ENCODE measurements at places on chromosomes 12 and 14.

DNA sequence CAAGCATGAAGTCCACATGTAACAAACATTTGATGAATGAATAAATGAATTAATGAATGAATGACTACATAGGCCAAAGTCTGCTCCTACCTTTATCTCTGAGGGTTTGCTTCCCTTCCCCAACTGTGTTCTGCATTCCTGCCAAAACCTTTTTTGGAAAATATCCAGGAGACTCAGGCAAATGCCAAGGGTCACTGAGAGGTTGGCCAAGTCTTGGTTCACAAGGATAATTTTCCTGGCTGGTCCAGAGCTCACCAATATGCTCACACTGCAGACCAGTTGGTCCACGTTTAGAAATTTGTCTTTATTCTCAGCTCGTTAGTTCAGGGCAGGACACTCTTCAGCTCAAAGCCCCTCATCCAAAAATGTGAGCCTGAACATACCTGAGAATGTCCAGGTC, 10.2 kb downstream of the TMEM233 start:
- no peak for DNase-seq

- no peak for DNase-seq
Observed at GRCh38 chr12:122026706-122027333, 5.1 kb downstream of the BCL7A start.

DNA sequence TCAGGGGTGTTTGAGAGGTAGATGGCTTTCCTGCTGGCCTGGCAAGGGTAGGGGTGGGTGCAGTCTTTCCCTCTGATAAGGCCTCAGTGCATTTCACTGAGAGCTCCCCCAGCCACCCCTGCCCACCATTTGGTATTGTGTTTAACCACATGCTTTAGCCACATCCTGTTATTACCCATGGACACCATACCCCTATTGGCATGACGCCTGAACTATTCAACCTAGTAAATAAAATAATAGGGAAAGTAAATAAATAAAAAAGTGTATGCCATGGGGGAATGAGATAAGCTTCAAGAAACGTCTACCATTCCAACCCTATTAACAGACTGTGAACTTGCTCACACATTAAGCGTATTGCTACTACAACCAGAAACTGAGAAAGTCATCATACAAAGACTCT, 7.6 kb upstream of the LGR5 start:
- DNase-seq: no peak

GRCh38 chr12:38102197-38102596, 214.4 kb upstream of the ALG10B start:
- DNase-seq: no peak

DNA sequence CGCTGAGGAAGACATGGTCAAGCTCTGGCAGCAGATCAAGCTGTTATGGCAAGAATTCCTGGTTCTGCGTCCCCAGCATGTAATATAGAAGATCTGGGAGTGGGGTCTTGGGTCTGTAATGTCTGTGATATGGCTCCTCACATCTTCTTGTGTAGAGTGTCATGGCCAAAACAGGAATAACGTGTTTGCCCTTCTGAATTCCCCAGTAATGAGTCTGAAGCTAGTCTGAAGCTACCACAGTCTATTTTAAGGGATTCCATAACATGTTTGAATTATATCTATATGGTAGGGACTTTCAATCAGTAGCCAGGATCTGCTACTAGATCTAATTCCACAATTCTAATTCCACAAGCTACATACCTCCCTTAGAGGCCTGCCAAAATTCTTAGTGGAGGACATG, 31.4 kb upstream of the SOX5 start:
- DNase-seq: no peak

Data from activated T-helper 1 cell treated with Interleukin-2 at 50 U/mL for 16 hours (primary cell).